Esophagus squamous epithelium (tissue), 5 donors: ENCODE measurements at places on chromosomes 3 and 15.

DNA sequence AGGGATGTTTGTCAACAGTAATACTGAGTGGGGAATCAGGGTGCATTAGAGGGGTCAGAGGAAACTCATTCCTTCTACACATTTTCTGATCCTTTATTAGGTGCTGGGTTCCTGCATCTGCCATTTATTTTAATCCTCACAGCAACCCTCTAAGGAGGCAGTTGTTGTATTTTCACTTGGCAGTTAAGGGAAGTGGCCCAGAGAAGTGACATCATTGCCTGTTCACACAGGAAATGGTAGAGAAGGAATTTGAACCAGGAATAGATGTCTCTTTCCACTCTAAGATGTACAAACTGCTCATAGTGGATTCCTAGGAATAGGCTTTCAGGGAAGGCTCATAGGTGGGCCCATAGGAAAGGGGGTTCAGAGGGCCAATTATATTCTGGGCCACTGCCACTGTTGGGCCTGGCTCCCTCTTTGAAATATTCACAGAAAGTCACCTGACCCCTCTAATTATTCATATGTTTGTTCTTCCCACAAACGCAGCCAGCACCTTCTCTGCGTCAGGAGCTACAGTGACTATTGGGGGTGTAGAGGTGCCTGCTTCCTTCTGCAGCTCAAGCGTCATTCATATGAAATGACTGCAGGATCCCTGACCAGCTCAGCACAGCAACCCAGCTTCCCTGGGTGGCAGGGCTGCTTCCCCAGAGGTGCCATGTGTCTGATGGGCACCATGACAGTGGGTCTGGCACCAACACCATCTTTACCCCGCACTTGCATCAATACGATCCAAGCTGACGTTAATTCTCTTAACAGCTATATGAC, 163.9 kb upstream of the SMAD3 start:
- DNase-seq, result no peak

DNA sequence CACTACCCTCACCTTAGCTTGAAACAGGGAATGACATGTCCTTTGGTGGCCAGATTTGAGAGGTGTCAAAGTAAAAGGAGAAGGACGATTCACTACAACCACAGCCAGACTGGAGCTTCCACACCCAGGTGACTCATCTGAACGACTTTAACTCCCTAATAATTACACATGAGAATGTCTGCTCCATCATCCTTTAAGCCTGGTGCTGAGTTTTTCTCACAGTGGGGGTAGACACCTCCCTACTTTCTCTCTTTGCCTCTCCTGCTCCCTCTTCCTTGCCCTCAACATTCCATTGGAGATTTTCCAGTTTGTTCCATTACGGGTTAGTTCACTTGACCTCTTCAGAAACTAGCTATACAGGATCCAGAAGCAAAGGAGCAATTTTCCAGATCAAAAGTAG, 154.3 kb upstream of the BHLHE40 start:
- DNase-seq, result no peak

- DNase-seq, result no peak
These were observed 11.3 kb upstream of the ATP1B3 start for GRCh38 chr3:141865101-141865500.

DNA sequence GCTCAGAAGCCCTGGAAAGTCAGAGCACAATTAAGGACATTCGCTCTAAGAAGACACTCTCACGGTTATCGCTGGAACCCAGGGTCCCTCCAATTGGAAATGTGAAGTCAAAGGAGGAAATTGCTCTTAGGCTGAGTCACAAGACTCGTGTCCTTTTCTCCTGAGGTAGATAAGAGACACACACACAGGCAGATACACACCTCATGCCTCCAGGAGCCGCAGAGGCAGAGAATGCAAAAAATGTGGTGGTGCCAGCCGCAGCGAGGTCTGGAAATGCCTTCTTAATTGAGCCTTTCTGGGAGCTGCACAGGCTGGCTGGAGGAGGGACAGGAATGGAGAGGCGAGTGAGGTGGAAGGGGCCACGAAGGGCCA, 189.3 kb downstream of the OPA1 start:
- no peak for DNase-seq

DNA sequence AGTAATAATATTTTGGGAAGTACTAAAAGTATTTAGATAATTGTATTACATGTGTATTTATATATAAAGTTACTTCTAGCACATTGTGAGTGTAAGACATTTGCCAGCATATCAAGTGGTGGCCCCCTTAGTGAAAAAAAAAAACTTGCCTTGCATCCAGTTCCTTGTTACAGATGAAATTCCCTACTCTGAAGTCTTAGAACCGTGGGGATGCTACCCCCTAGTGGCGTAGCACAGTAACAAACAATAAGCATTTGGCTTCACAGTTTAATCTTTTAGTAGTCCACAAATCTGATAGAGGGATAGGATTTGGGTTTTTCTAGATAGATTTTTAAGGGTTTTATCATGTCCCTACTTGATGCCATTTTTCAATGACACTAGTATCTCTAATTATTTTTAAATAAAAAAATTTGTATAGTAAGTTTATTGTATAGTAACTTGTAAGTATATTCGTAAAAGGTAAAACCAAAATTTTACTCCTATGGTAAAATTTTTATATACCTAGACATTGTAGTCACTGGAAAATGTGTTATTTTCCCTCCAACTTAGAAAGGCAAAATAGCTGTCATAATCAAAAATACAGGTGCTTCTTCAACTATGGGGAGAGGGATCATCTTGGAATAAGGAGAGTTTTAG, 14.3 kb downstream of the SMC4 start:
- no peak for DNase-seq

- no peak for DNase-seq
These were observed 45.5 kb downstream of the TFG start for GRCh38 chr3:100754563-100755334.

GRCh38 chr3:33921608-33922007, 123.2 kb downstream of the PDCD6IP start:
- DNase-seq, result no peak
